ENCODE measurements at places on chromosomes 4 and X.

- DNase-seq: no peak
These were observed 212.9 kb downstream of the NSUN7 start for GRCh38 chr4:40962551-40963180.

- no peak for DNase-seq
These were observed 331.0 kb upstream of the PCDH10 start for GRCh38 chr4:132818091-132818490.

DNA sequence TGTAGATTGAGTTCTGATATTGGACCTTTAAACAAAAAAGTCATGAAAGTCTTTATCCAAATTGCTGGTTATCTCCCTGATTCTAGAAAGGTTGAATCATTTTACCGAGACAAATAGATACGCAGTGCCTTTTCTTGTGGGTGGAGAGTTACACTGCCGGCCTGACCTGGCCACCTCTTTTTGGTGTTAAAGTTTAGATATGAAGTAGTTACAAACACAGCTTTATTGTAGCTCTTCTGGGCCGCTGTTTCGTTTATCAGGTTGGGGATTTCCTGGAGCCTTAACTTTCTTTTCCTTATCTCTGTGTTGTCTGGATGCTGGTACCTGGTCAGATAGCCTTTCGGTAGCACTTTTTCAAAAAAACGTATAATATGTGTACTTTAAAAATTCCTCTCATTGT, 31.0 kb downstream of the FNIP2 start:
- DNase-seq: no peak

GRCh38 chr4:27206009-27206408, 345.4 kb downstream of the STIM2 start:
- no peak for DNase-seq
